ENCODE measurements at places on chromosomes 1 and 21.

DNA sequence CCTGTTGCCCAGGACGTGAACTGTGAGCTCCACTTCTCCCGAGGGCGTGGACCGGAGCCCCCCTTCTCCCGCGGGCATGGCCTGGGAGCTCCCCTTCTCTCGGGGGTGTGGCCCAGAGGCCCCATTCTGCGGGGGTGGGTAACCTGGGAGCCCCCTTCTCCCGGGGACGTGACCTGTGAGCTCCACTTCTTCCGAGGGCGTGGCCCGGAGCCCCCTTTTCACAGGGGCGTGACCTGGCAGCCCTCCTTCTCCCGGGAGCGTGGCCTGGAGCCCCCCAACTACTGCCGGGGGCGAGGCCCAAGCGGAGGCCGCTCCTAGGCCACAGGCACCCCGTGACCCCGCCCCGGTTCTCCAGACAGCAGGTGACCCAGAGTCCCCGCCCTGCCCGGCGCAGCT, 320 bp downstream of the C1orf174 start:
- no peak for DNase-seq

DNA sequence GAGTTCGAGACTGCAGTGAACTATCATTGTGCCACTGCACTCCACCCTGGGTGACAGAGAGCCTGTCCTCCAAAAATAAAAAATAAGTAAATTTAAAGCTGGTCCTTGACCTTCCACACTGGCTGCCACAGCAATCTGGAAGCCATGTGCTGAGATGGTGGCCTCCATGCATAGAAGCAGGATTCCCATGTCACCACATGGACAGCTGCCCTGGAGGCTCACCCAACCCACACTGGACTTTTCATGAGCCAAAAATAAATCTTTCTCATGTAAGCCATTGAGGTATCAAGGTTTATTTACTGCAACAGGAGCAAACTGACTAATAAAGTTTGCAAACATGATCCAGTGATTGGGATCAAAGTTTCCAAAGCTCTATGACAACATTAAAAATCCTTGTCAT, 88.5 kb downstream of the SETD4 start:
- no peak for DNase-seq

DNA sequence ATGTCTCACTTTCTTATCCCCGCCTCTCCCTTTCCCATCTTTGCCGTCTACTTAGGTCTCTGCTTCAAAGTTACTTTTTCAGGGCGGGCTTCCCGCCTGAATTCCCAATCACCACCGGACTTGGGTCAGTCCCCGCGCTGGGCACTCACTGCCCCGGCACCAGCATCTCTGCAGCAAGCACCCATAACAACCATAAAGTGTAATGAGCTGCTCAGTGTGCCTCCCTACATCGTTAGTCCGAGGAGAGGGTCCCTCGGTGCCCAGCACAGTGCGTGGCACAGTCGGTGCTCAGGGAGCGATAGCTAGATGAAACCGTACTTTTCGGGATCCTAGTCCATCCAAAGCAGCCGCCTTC, 633 bp upstream of the CTPS1 start:
- no peak for DNase-seq

GRCh38 chr21:24895885-24896734, 711.2 kb downstream of the MRPL39 start:
- peak; percentile 58 for DNase-seq

GRCh38 chr1:178962853-178963711, 62.6 kb upstream of the FAM20B start:
- DNase-seq, result no peak

DNA sequence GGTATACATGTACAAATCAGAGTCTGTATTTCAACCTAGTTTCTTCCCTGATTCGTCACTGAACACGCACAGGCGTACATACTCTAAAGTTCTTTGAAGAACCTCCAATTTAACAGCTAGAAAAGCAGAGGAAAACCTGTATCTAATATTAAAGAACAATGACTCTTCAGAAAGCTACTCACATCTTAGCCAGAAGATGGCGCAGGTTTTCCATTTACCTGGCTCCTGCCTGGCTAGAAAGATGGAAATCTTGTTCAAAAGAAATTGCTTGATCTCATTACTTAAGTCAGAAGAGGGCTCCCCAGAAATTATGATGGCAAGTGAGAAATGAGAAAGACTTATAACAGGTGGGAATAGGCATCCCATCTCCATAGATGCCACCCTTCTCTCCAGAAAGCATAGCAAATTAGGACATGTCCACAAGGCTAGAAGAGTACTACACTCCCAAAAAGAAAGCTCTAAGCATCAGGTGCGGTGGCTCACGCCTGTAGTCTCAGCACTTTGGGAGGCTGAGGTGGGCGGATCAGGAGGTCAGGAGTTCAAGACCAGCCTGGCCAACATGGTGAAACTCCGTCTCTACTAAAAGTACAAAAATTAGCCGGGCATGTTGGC, 19.0 kb upstream of the L1TD1 start:
- DNase-seq, result peak; percentile 77

DNA sequence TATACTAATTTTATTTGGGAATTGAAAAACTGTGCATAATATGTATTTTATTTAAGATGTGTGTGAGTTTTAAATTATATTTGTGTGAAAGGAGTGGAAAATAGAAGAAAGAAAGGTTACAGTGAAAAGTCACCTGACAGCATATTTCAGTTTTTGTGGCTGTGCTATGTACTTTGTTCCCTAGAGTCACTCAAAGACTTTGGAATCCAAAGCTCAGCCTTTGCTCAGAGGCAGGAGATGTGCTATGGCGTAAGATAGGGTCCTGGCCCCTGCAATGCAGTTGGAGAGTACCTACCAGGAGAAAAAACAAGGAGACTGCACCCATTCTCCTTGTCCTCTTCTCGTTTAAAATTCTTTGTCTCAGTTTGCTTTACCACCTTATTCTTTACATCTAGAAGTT, 2.9 kb downstream of the CCDC30 start:
- no peak for DNase-seq

- DNase-seq, result peak; percentile 80
These were observed 6.5 kb upstream of the C2CD4D start for GRCh38 chr1:151846062-151846568.

All from PC-3 (cell line).